ENCODE measurements at places on chromosomes 3 and 15.

DNA sequence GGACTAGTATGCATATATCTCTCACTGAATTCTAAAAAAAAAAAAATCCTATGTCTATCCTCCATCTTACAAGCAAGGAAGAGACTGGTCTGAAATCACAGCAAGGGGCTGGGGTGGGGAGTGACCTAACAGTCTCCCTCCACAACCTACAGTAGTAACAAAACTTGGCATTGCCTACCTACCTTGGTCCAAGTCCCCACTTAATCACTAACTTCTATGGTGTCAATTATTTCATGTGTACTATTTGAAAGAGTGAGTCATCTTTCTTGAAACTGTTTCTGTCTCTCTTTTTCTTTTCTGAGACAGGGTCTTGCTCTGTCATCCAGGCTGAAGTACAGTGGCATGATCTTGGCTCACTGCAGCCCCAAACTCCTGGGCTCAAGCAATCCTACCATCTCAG, 36.8 kb downstream of the CHAC1 start:
- DNase-seq, result no peak

- DNase-seq, result peak; percentile 53
Measured at GRCh38 chr3:106176734-106177133, 307.9 kb upstream of the CBLB start.

DNA sequence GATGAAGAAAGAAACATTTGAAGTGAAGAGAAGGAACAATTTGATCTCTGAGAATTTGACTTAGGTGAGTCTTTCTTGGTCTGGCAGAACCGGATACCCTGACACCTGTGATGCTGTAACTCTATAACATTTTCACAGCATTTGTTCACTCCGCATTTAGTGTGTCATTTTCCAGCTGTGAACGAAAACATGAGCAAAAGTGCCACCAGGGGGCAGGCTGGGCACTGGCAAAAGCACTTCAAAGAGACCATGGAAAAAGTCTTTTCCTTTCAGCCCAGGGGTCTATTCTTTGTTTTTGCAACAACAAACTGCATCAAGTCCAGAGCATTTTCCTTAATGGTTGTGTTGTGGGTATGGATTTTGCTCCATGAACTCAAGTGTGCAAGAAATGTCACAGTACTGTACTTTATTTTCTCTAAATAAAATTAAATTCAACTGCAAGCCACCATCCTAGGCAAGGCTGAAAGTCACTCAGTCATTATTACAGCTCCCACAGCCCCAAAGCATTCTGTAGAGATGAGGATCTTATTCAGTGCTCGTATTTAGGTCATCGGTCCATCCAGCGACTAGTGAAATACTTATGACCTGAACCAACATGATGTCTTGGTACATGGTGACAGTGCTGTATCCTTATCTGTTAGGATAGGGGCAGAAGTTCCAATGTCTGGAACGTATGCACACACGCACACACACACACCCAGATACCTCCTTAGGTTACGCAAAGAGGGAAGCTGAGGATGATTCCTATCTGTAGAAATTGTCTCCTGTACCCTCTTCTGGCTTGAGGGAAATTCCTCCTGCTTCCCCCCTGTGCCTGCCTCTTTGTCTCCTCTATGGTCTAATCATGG, 125.5 kb downstream of the GADL1 start:
- DNase-seq, result peak; percentile 52

DNA sequence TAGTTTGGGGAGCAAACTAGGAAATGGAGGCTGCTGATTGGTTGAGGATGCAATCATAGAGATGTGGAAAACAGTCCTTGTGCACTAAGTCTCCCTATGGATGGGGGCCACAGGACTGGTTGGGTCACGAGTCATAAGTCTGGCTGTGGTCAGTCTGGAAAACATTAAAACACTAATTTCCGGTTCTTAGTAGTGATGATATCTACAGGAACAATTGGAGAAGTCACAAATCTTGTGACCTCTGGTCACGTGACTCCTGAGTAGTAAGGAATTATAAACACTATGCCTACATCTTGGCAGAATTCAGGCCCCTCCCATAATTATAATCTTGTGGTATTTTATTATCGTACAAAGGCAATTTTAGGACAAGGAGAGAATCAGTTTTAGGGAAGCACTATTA, 317.3 kb upstream of the ARPP21 start:
- no peak for DNase-seq

GRCh38 chr3:24161841-24162240, 216.8 kb downstream of the NR1D2 start:
- no peak for DNase-seq

- DNase-seq, result no peak
Measured at GRCh38 chr3:171850960-171851659, 8.0 kb downstream of the TMEM212 start.

DNA sequence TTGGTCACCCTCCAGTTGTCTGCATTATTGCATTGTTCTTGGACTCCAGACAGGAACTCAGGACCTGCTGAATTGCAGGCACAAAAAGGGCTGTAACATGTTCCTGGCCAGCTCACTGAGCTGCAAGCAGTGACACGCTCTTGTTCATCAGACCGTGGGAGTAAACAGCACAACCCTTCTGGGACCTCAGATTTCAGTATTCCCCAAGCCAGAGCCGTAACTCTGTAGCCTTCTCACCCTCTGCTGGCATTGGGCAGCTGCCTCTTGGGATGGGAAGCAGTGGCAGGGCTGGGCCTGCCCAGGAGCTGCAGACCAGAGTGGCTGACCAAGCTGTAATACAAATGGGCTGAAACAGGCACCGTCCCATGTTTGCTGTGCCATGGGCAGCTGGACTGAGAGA, 607.1 kb upstream of the BCHE start:
- DNase-seq, result no peak

DNA sequence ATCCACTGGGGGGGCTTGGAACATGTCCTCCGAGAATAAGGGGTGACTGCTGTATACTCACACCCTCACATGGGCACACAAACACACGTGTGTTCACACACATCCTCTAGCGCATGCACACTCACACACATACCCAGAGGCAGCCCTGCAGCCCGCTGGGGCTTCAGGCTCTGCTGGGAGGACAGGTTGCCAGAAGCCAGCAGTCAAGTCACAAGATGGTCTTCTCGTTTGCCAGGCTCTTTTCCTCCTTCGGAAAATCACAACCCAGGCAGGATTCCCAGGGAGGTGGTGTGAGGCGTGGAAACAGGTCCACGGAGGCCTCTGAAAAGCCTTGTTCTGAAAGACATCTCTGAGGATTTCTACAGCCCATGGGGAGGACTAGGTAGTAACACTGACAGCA, 26.8 kb downstream of the MEGF11 start:
- no peak for DNase-seq

DNA sequence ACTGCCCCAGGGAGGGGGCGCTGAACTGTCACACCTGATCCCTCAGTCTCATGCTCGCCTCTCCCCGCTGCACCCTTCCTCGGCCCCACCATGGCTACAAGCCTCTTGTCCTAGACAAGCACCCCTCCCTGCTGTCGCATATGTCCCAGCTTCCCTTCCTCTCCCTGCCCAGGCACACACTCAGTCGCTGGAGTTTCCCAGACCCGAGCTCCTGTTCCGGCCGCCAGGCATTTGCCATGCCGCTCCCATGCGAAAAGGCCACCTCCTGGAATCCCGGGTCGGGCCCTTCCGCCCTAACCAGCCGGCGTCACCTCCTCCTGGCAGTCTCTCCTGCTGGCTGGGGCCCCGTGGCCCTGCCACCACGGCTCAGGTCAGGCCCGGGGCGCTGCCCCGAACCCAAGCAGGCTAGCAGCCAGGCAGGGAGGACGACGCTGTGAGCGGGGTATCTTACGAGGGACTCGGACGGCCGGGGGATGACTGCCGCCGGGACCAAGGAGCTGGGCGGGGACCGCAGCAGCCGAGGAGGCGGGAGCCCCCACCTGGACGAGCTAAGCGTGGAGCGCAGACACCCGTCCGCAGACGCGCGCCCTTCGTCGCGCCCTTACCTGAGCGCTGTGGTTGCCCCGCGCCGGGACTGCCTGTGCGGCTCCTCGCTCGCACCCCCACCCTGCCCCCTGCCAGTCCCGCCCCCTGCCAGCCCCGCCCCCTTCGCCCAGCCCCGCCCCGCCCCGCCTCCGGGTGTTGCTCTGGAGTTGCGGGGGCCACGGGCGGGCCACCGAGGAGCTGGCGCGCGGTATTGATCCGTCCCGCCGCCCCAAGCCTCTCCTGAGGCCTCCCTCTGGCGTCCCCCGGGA, at the start of gene ALS2CL:
Gene ALS2CL, minus strand, starts transcription at position 642 of the 854 bp plus-strand sequence. CDS start 4,239 bp downstream, outside the sequence.
- DNase-seq, result peak; percentile 44

DNA sequence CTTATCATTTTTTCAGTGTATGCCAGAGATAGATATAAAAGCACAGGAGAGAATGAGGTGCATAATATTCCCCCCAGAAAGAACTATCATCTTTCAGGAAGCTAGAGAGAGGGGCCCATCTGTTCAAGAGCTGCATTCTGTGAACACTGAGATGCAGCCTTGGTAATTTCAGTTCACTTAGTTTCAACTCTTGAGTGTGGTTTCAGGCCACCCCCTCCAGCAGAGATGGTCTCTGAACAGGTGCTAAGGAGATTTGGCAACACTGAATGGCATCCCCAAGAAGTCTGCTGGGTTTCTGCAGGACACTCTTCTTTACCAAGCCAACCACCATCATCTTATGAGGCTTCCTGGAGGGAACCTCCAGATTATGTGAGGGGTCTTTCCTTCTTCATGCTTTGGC, 30.4 kb upstream of the LIMD1 start:
- no peak for DNase-seq

DNA sequence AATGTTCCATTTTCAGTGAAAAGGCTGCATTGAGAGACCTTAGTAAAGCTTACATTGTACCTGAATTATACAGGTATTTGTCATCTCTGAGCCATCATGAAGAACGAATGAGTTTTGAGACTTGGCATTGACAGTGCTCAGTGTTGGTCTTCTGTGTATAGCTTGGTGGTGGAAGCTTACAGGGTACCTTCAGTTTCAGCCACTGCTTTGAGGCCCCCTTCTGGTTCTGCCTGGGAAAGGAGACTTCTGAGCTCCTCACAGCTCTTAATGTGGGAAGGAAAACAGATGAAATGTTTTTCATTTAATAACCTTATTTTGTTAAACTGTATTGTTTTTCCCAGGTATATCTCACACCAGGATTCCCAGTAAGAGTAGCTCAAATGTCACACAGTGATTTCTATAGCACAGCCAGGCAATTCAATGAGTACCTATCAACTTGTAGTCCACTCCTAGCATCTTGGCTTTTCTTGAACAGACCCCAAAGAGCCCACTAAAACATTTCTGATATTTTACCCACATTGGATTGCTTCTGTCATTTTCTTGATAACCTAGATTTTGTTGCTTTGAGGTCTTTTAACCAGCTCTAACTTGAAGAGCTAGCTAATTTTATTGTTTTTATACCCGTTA, 5.6 kb downstream of the SERPINI1 start:
- no peak for DNase-seq
